ENCODE measurements at places on chromosomes 7 and 10.

GRCh38 chr7:94022550-94022949 is 18.4 kb upstream of the BET1 start:
- no peaks in the 10 kb centered on the region for H3K36me3 ChIP-seq
- no peak overlapping the region for H3K4me3 ChIP-seq
- no peaks in the 10 kb centered on the region for H3K4me1 ChIP-seq
- DNase-seq = no peak
- H3K27me3 ChIP-seq = peaks cover 13% of the 10 kb centered on the region

GRCh38 chr10:129894698-129895097 is 69.4 kb downstream of the EBF3 start:
- no peak overlapping the region for H3K27ac ChIP-seq
- H3K4me1 ChIP-seq = no peaks in the 10 kb centered on the region
- DNase-seq = no peak
- H3K4me3 ChIP-seq = no peak overlapping the region

DNA sequence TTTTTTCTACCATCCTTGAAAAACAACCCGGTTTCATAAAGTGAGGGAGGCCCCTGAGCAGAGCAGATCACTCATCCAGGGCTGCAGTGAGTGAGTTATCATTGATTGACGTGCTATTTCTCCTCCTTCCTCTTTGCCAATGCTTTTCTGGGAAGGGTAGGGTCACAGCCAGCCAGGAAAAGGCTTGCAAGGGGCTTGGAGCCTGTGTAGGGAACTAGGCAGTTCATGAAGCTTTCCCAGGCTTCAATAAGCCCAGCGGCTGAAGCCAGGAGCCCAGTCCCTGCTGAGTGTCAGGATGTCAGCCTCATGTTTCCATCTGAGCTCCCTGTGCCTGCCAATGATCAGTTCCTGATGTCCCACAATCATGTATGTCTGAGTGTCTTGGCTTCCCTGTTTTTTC is 584.7 kb downstream of the GALNT17 start:
- no peaks in the 10 kb centered on the region for H3K36me3 ChIP-seq
- peaks cover 2% of the 10 kb centered on the region for H3K27me3 ChIP-seq
- no peak overlapping the region for H3K4me3 ChIP-seq
- H3K4me1 ChIP-seq = no peaks in the 10 kb centered on the region
- DNase-seq = no peak

- H3K4me3 ChIP-seq = no peak overlapping the region
- no peaks in the 10 kb centered on the region for H3K36me3 ChIP-seq
- DNase-seq = no peak
- no peaks in the 10 kb centered on the region for H3K4me1 ChIP-seq
- H3K27me3 ChIP-seq = no peaks in the 10 kb centered on the region
Measured at GRCh38 chr7:22433710-22434460, 66.1 kb downstream of the STEAP1B start.

DNA sequence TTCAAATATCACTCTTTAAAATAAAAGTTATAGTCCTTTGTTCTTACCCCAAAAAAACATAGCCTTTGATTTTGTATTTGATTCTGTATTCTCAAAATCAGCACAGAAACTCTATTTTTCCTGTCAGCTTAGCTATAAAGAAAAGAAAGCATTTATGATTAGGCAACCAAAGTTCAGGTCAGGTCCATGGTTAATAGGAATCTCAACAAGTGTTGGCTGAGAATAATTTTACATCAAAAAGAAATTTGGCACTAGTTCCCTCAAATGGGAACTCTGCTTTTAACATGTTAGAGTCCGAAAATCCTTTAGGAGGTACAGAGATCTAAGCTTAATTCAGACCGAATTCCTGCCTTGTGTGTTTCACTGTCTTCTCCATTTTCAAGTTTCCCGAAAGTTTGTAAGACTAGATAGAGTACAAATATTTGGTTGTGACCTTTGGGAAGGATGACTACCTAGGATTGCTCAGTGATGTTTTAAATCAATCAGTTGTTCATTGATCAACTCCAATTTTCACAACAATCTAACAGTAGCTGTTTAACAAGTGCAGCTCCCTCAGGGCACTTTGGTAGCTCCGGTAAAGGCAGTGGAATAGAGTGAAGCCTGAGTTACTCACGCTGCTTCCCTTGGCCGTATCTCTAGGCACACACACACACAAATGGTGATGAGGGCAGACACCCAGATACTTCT is 8.8 kb upstream of the ENO4 start:
- H3K36me3 ChIP-seq = no peaks in the 10 kb centered on the region
- H3K4me1 ChIP-seq = no peaks in the 10 kb centered on the region
- no peak for DNase-seq
- no peak overlapping the region for H3K27ac ChIP-seq

GRCh38 chr7:121302214-121302745 is 26.5 kb upstream of the WNT16 start:
- no peak overlapping the region for H3K27ac ChIP-seq
- H3K4me3 ChIP-seq = no peak overlapping the region
- H3K36me3 ChIP-seq = no peaks in the 10 kb centered on the region
- H3K27me3 ChIP-seq = peaks cover 18% of the 10 kb centered on the region
- no peak for DNase-seq
- no peaks in the 10 kb centered on the region for H3K4me1 ChIP-seq

DNA sequence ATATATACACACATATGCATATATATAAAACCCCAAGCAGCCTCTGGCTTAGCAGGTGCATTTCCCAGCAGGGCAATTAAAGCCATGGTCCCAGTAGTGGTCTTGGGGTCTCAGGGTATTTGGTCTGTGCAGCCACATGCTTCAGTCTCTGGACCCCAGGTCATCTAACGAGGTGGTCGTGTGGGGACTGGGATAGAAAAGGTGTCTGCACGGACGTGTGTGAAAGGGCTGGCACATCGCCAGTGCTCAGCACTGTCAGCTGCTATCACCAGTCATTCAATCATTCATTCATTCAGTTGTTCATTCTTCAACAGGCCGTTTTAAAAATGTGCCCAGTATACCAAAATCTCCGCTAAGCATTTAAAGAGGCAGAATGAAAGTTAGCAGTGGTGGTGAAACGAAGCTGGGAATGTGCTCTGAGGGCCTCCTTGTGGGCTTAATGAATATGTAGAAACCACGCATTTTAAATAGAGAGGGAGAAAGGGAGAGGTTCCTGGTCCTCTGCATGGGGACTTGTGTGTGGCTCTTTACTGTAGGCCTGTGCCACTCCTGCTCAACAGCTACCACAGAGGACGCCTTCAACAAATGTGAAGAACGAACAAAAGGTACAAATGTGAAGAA is 170.4 kb downstream of the EGFR start:
- no peaks in the 10 kb centered on the region for H3K36me3 ChIP-seq
- DNase-seq = no peak
- H3K27ac ChIP-seq = no peak overlapping the region
- no peak overlapping the region for H3K4me3 ChIP-seq
- H3K27me3 ChIP-seq = peaks cover 50% of the 10 kb centered on the region

GRCh38 chr7:17552952-17553351 is 254.5 kb downstream of the AHR start:
- no peaks in the 10 kb centered on the region for H3K36me3 ChIP-seq
- H3K27ac ChIP-seq = no peak overlapping the region
- no peak for DNase-seq
- H3K27me3 ChIP-seq = no peaks in the 10 kb centered on the region
- no peaks in the 10 kb centered on the region for H3K4me1 ChIP-seq
- H3K4me3 ChIP-seq = no peak overlapping the region

DNA sequence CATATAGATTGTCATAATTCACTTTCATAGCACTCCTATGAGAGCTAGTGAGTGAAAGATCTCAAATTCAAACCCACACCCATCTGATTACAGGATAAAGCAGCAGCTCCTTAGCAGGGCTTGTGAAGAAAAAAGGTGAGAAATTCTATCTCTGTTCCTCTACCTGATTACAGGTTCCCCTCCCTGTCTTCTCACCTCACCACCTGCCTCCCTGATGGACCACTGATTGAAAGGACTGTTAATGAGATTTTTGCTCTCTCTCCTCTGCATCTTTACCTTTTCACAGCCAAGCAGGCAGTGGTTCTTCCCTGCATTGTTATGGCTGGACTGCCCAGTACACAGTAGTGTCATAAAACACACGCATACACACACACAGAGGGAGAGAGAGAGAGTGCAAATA is 228.5 kb downstream of the MTERF1 start:
- no peaks in the 10 kb centered on the region for H3K27me3 ChIP-seq
- no peak overlapping the region for H3K27ac ChIP-seq
- H3K4me3 ChIP-seq = no peak overlapping the region

- H3K27me3 ChIP-seq = no peaks in the 10 kb centered on the region
- DNase-seq = no peak
- no peak overlapping the region for H3K4me3 ChIP-seq
Measured at GRCh38 chr10:75498884-75499350, 67.5 kb downstream of the LRMDA start.

DNA sequence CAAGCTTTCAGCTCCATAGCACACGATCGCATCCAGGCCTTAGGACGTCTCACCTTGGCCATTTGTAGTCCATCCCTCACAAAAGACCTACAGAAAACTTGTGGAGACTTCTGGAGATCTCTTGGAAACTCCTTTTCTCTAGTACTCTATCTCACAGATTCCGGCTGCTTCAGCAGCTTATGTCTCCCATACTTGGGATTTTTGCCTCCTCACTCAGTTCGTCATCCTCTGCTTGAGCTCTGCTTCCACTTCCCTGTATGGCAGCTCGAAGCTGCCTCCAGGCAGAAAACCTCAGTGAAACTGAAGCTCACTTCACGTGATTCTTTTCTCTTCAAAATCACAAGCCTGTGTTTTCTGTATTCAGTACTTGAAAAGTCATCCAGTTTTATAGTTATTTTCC is 178.7 kb upstream of the GDF10 start:
- no peaks in the 10 kb centered on the region for H3K4me1 ChIP-seq
- no peak overlapping the region for H3K27ac ChIP-seq
- DNase-seq = no peak
- peaks cover 2% of the 10 kb centered on the region for H3K27me3 ChIP-seq

DNA sequence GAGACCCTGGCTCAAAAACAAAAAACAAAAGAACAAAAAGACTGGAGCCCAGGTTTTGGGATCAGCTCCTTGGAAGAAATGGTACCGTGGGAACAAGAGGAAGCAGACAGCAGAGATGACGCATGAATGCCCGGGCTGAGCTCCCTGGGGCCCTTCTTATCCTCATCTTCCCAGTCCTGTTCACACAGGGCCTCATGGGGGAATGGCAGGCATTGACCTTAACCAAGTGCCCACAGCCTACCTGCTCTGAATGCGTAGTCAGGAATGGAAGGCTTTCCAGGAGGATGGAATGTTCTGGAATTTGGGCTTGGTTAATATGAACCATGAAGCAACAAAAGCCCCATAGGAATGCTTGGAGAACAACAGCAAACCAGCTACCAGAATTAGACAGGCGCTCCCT is 154.7 kb downstream of the PRPF18 start:
- H3K4me3 ChIP-seq = no peak overlapping the region
- H3K27ac ChIP-seq = no peak overlapping the region
- H3K36me3 ChIP-seq = no peaks in the 10 kb centered on the region
- no peak for DNase-seq

DNA sequence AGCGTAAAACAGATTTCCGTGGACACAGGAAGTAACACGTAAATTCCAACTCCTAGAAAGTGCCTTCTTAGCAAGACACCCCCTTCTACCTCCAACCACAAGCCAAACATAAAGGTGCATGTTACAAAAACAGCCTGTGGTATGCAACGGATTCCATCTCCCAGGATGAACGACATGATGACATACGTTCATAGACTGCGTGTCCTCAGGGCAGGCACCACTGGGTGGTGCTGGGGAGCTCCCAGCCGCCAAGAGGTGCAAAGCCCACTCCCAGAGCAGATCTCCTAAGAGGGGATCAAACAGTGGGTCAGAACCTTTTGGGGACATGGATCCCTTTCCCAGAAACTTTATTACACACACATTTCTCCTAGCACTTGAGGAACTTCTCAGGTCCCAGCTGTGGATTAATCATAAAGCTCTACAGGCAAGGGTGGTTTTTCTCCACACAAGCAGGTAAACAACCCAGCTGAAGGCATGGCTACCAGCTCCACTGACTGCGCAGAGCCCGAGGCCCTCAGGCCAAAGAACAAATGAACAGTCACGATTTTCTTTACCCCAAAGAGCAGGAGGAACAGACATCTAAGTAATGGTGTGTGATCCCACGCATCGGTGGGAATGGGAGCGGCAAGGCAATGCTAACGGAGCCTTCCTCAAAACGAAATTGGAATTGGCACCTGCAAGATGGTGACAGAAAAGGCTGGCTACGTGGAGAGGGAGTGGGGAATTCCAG is 13.8 kb downstream of the PSAP start:
- no peak for DNase-seq
- H3K36me3 ChIP-seq = no peaks in the 10 kb centered on the region
- no peaks in the 10 kb centered on the region for H3K27me3 ChIP-seq

DNA sequence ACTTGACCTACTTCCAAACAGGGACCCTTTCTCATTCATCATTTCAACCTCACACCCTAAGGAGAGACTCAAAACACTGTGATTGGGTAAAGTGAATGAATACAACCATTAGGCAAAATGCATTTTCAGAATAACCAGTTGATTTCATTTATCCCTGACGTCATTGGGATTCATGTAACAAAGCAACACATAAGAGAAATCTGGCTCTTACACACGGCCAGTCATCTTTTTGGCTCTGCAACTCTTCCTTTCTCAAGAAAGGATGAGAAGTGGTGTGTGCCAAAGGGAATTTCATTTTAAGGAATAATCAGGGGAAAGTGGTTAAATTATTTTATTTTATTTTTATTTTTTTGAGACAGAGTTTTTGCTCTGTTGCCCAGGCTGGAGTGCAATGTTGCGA is 83.1 kb downstream of the CPVL start:
- H3K4me3 ChIP-seq = no peak overlapping the region
- no peak for DNase-seq
- H3K4me1 ChIP-seq = no peaks in the 10 kb centered on the region
- peaks cover 5% of the 10 kb centered on the region for H3K36me3 ChIP-seq
- H3K27me3 ChIP-seq = no peaks in the 10 kb centered on the region

DNA sequence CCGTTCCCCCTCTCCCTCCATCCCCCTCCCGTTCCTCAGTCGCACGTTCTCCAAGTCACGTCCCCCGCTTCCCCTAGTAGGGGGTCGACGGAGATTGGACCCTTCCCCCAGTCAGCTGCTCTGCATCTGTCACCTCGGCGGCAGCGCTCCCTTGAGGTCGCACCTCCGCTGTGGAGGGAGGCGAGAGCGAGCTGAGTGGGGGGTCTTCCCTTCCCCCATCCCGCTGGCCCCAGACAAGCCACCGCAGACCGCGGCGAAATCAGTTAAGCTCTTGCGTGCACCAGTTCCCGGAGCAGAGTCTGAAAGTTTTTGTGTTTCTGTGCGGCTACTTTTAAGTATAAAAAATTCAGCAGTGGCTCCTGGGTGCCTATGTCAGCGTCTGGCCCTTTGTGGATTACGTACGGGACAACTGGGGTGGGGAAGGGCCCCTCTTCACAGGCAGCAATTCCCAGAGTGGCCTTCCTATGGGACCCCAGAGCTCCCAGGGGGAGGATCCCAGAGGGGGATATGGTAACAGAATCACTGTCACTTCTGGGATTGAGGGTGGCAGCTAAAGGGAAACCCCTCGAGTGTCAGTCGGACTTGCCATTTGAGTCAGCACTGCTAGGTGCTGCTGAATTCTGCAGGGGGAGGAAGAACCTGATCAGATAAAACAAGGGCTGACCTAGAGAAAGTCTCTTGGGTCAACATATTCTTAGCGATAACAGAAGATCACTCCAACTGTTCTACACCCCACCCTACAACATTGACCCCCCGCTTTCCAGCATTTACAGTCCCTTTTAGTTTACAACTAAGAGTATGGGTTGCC is 12.5 kb upstream of the DDIT4 start:
- peaks cover 33% of the 10 kb centered on the region for H3K4me1 ChIP-seq
- no peaks in the 10 kb centered on the region for H3K27me3 ChIP-seq

Measured in naive thymus-derived CD8-positive, alpha-beta T cell (primary cell).